ENCODE measurements at places on chromosomes 1 and 21.
A peak's percentile ranks its signal among the peaks of the same experiment; 100 is the strongest.

DNA sequence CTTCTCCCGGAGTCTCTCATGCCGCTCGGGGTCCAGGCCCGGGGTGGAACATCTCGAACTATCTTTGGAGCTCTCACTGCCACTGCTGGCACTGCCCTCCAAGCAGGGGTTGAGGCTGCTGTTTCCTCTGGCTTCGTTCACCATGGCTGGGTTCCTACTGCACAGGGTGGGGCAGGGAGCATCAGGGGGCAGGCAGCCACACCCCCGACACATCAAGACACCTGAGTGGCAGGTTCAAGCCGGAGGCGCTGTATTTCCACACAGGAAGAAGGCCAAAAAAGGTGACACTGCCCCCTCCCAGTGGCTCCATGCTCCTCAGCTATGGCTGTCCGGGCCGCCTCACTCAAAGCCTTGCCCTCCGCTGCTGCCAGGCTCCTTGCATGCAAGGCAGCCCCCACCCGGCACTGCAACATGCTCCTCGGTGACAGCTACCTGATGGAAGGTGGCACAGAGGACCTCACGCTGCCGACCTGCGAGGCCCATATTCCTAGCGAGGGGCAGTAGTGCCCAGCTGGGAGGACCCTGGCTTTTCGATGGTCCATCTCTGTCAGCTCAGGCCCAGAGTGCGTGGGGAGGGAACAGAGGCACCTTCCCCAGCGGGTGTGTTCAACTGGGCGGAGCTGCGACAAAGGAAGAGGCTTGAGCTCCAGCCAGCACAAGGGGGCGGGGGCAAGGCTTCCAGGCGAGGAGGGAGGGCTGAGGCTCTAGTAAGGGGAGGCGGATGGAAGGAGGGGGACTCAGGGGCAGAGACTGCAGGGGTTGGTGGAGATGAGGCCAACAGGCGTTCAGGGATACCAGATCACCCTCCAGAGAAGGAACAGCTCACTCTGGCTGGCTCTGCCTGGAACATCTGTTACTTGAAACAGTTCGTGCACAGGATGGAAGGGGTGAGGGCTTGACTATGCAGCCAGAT, 2.5 kb downstream of the MTHFR start:
- DNase-seq = peak; percentile 71

GRCh38 chr1:170518185-170518834, 13.7 kb upstream of the GORAB start:
- no peak for DNase-seq

GRCh38 chr1:91948501-91949355, 473 bp upstream of the BRDT start:
- DNase-seq = no peak

- no peak for DNase-seq
Measured at GRCh38 chr1:199545780-199546179, 481.7 kb upstream of the NR5A2 start.

- DNase-seq = no peak
Measured at GRCh38 chr1:176785791-176786190, 322.8 kb downstream of the PAPPA2 start.

DNA sequence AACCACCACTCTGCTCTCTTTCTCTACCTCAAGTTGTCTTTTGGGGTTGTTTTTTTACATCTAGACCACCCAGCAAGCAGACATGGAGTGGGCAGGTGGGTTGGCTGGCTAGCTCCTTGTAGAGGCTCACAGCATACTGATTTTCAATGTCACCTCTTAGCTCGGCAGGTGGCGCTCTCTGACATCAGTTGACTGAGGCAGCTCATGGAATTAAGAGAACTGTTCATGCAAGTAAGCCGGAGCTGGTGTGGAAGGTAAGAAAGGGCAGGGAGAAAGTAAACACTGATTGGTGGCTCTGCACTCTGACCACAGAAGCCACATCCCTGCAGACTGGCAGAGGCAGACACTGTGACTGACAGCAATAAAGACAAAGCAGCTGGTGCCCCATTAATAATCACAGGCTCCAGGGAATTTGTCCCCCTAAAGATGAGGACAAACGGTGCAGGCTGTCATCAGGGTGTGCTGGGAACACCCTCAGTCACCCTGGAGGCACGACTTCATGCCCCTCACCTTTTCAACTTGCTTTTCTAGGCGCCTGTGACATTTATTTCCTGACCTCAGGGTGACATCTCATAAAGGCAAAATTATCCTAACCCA, 226.8 kb downstream of the LMX1A start:
- DNase-seq = peak; percentile 3

DNA sequence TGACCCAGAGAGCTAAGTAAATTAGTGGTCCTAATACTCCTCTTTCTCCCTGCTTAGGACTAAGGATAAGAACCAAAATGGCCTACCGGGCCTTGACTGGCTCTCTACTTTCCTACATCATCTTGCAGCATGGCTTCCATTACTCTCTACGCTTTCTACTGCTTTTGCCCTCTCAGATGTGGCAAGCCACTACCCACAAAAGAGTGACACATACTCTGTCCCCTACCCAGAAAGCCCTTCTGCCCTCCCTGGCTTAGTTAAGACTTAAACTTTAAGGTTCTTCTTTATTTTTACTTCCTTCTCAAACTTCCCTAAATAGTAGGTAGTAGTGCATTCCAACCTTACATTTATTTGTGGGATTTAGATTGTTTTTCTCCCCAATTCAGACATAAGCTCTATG, 228.1 kb downstream of the TPR start:
- DNase-seq = no peak

DNA sequence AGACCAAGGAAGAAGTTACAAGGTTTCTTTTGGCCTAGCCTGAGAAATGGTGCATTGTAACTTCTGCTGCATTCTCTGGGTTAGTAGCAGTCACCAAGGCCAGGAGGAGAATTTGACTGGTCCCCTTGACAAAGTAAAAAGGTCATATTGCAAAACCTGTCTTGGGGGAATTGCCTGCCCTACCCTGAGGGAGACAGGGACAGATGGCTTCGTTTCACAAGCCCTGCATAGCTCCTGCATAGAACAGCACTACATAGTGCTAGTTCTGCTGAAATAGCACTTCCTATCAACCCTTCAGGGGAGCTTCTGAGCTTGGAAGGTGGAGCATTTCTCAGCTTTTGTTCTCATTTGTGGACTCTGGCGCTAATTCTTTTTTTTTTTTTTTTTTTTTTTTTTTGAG, 20.4 kb upstream of the AK2 start:
- no peak for DNase-seq

- DNase-seq = no peak
Measured at GRCh38 chr21:26148840-26149354, 21.7 kb downstream of the APP start.

- no peak for DNase-seq
Measured at GRCh38 chr1:147726168-147726567, 34.2 kb downstream of the GJA5 start.

DNA sequence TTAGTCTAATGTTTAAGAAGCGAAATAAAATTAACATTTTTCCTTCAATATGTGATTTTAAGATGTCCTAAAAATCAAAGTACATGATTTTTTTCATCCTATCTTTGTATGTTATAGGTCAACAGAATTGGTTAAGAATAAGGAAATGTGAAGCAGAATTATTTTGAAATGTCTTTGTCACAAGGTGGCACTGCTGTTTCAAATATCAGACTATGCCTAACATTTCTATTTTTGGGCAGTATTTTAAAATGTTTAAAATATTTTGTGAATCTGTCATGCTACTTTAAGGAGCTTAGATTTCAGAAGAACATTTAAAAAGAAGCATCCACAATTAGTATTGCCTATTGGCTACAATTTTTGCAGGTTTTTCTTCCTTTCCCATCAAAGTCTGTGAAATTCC, 38.7 kb downstream of the AMY1C start:
- DNase-seq = no peak

DNA sequence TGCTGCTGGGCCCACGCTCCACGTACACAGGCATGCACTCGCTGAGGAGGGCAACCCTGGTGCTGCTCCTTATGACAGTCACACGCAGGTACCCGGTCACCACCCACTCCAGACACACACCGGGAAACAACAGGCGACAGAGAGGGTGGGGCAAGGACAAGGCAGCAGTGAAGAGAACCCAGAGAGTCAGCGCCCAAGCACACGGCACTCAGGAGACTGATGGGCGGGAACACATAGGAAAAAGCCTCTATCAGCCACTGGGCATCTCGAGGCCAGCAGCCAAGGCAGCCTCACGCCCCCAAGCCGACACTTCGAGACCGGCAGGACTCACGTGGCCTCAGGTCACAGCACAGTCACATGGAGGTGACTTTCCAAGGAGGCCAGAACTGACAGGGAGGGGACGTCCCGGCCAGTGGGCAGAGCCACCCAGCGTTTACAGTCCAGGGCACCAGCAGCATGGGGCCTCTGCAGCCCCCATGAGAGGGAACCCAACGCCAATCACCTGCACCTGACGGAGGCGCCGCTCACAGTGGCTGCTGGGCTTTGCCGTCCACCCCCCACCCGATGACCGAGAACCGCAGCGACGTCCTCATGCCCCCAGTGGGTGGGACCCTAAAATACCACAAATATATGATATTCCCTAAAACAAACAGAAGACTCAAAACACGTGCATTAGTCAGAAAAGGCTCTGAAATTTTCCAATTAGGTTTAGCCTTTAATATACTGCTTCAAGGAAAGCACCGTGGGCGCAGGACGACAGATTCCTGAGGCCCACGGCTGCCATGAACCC, 19.7 kb downstream of the PTTG1IP start:
- DNase-seq = no peak

DNA sequence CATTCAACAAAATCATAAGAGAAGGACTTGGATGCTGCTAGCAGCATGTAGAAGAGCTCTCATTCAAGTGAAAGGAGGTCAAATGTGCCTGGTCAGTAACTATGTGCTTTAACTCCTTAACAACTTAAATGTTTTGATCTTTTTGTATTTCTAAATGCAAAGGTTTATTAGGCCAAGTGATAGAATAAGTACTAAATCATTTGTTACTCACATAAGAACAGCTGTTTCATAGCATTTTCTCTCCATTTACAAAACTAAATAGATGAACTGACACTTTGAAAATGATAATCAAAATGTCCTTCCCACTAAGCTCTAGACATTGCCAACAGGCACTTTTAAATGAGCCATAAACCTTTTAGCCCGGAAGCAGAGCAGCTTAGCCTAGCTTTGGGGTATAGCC, 254.3 kb upstream of the PRMT6 start:
- no peak for DNase-seq

GRCh38 chr1:162772571-162773154, 17.8 kb upstream of the HSD17B7 start:
- DNase-seq = no peak

- no peak for DNase-seq
Measured at GRCh38 chr21:36076878-36077655, 7.2 kb downstream of the CBR1 start.

DNA sequence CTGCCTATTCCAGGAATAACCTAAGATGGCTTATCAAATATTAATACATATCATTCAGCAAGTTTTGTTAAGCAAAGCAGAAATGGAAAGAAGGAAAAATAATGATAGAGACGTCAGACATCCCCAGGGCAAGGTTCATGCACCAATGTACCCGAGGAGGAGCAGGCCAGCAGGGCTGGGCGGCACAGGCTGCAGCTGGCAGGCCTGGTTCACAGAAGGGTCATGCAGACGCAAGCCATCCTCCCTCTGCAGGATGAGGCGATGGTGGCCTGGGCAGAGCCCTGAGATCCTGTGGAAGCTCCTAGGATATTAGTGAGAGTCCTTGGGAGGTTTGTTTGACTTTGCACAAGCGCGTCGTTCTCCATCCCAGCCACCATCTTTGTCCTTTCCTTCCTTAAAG, 30.0 kb downstream of the BATF3 start:
- DNase-seq = no peak

- no peak for DNase-seq
Measured at GRCh38 chr1:92786111-92786901, 1.4 kb upstream of the EVI5 start.

DNA sequence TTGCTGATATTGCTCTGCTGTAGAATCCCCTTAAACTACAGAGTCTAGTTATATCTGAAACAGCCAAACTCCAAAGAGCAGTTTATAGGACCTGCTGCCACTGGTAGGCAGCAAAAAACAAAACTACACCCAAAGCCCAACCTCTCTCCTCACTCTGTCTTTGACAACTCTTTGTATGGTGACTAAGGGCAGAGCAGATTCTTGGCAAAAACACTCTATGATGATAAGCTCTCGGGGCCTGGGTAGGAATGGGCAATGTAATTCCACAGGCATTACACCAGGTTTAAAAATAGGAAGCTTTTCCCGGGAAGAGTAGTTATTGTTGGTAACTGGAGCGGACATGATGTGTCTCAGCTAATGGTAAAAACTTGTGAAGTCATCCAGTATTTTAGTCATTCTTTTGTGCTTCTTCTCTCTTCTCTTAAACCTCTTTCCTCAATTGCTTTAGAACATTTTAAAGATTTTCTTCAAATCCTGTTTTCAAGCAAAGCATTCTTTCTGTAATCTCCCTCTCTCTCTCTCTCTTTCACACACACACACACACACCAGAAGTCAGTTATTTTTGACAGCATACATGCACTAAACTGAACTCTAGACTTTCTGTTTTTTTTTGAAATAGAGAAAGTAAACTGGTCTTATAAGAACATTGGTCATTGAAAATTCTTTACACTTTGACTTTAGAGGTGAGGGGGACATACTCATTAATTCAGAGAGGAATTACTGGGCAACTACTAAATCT, 193.5 kb downstream of the PAPPA2 start:
- DNase-seq = no peak

DNA sequence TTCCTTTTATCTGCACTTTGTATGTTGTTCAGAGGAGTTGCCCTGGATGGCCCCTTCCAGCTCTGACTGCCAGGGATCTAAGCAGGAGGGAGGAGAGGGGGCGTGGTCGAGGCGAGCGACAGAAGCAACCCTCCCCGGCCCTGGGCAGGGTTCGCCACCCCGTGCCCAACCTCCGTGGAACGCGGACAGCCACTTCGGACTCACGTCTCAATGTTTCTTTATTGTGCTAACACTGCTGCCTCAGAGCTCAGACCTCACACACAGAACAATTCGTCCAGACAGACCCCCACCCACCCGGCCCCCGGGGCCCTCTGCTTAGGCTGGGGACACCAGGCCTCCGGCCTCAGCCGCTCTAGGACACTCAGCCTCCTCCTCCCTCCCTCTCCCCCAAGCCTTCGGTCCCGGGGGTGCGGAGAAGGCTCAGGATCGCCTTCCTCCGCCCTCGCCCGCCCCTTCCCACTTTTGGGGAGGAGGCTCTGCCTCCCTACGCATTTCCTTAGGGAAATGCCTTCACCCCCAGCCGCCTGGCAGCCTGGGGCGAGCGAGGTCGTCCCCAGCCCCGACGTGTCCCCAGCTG, 8.3 kb downstream of the VSIG8 start:
- DNase-seq = peak; percentile 30

DNA sequence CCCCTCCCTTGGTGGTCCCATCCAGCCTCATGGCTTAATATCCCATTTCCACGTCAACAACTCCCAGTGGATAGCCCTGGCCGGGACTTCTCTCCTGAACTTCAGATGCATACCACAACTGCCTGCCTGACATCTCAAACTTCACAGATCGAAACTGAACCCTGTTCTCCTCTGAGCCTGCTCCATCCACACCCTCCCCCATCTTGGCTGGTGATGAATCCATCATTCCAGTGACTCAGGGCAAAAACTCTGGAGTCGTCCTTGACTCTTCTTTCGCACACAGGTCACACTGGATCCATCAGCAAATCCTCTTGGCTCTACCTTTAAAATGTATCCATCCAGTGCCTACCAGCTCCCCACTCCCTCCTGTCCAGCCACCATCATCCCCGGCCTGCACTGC, 3.9 kb downstream of the TAS1R2 start:
- no peak for DNase-seq

GRCh38 chr1:87370544-87370943, 41.9 kb downstream of the LMO4 start:
- no peak for DNase-seq

All from stimulated activated CD4-positive, alpha-beta T cell treated with anti-CD3 and anti-CD28 coated beads, Interleukin-4, amount 100 ng/mL, for 1 hour (primary cell).